ENCODE measurements at places on chromosomes 2 and 18.

DNA sequence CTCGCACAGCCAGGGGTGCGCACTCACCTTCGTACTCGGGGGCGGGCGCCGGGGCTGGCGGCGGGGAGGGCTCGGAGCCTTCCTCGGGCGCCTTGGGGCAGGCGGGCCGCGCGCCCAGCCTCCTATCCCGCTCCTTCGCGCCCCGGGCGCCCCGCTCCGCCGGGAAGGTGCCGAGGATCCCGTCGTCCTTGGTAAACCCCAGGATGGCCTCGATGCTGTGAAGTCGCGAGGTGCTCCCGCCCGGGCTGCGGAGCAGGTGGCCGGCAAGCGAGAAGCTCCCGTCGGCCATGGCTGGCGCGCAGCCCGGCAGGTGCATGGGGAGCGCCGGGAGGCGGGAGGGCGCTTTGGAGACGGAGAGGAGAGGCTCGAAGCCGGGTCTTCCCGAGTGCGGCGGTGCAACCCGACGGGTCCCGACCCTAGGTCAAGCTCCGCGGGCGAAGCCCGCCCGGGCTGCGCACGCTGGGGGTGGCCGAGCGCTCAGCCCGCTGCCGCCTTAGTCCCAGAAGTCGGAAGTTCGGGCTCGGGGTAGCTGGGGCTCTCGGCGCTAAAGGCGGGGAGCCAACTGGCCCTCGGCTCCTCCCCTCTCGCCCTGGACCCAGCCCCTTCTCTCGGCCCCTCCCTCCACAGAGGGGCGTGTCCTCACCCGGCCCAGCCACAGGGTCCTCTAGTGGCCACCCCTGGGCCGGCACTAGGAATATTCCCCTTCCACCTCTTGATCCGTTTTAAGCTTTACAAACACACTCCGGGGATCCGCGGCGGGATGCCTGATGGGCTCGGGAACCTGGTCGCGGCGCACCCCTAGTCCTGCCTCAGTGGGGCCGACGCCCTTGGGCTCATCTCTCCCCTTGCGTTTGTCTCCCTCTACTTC lies at the start of gene RAX:
Gene RAX, minus strand, starts transcription at position 564 of the 868 bp plus-strand sequence. Its CDS starts 248 bp downstream, at position 316.
- DNase-seq = no peak

GRCh38 chr2:80689106-80689505 lies 384.6 kb upstream of the LRRTM1 start:
- no peak for DNase-seq

DNA sequence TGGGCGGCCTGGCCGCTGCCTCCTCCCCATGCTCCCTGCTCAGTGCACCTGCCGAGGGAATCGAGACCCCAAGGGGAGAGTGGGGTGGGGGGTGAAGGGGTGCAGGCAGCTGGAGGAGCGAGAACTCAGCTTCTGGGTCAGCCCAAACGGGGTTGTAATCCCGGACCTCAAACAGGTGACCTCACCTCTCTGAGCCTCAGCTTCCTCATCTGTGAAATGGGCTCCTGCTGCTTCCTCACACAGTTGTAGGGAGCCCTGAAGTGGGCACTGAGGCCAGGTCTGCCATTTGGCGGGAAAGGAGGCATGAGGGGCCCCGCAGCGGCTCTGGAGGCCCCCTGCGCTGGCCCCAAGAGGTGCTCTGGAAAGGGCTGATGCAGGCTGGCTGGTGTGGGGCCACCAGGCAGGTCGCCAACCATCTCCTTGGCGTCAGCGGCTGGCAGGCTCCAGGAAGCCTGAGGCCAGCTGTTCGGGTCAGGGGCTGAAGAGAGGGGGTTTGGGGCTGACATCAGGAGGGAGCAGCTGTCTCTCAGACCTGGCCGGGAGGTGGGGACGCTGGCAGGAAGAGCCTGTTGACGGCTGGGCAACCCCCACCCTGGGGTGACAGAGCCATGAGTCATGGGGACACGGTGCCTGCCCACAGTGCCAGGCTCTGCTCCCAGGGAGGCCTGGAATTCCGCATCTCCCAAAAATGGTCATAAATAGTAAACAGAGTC lies 4.9 kb downstream of the KLHL30 start:
- DNase-seq = peak; percentile 87

GRCh38 chr18:35267809-35268208 lies 22.2 kb downstream of the ZSCAN30 start:
- DNase-seq = no peak

DNA sequence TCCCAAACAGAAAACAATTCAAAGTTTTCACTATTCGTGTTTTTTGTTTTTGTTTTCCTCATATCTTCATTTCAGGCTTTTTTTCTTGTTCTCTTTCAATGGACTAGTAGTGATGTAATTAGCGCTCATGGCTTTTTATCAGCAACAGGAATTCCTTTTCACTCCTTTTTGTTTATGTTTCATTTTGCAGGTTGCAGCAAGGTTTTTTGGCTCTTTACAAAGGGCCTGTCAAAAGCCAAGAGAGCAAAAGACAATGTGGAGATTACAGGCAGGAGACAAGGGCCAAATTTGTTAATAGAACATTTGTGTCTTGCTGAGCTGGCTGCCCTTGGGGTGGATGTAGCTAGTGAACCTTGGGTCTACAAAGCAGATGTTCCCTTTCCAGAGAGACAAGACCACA lies 467.4 kb upstream of the CDH20 start:
- DNase-seq = no peak

GRCh38 chr18:8882632-8883408 lies 177.5 kb downstream of the MTCL1 start:
- no peak for DNase-seq

DNA sequence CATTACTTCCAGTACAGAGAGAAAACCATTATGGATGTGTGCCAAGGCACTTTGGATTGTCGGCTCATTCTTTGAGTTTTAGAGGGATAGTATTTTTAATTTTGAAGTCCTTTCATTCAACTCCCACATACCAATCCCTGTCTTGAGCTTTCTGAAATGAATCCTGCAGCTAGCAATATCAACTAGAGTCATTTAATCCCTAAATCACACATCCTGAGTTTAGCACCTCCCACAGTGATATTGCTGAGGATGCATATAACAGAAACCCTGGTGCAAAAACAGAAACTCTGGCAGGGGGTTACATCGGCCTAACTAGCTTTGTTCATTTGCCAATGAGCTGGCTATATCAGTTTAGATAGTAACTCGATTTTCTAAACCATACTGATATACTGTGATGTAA lies 427.3 kb downstream of the LRP1B start:
- no peak for DNase-seq

DNA sequence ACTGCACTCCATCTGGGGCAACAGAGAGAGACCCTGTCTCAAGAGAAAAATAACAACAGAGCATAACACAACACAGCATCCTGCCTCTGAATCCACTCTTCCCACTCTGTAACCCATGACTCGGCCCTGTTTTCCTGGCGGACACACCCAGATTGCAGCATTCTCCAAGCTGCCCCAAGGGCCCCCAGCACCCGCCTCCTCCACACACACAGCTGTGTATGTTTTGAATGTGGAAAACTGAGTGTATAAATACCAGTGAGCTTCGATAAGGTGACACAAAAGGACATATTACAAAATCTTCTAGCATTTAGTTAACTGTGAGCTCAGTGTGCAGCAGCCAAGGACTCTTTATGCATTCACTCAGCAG lies 13.0 kb downstream of the IMPA2 start:
- peak; percentile 22 for DNase-seq

- DNase-seq = peak; percentile 95
Observed at GRCh38 chr2:173048897-173049661, 26.6 kb upstream of the MAP3K20 start.

- DNase-seq = no peak
Observed at GRCh38 chr18:34837769-34838272, 127.7 kb downstream of the DTNA start.

DNA sequence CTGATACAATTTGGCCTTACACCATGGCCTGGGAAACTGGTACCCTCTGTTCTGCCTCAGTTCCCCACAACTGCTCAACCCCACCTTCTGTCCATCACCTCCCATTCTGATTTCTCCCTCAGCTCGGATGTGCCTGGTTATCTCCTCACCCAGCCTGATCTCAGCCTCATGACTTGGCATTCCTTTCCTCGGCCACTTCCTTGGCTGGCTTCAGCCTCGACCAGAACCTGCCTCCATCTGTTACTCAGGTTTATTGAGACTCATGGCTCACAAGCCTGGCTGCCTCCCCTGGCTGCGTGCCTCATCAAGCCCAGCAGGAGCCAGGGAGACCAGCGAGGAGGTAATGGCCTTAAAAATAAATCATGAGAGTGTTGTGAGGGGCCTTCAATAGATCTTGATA lies 356.2 kb upstream of the SPRED2 start:
- no peak for DNase-seq

- DNase-seq = peak; percentile 73
Observed at GRCh38 chr2:235238537-235238936, 255.3 kb upstream of the AGAP1 start.

DNA sequence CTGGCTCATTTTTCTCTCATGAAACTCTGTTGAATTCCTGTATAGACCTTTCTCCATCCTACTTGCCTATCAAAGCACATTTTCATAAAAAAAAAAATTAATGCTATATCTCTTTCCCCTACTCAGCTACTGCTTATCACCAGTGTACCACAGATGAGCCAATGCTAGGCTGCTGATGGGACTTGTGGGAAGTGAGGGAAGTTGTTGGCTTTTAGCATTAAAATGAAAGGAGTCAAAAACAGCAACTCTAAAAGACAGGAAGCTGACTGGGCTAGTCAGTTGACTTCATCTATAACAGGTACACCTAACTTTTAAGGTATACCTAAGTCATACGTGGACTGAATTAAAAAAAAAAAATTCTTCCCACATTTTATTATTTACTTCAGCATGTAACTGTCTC lies 102.1 kb downstream of the FAM117B start:
- no peak for DNase-seq

GRCh38 chr18:50602466-50602865 lies 42.6 kb downstream of the MAPK4 start:
- DNase-seq = no peak

Measured in M059J (cell line).